ENCODE measurements at places on chromosomes 7 and 10. TPM values are rescaled to one million over a fixed set of nuclear protein-coding genes. Genes with fewer than 3 reads are reported as not detected.

CUBN gene
- 4.4 TPM for total RNA-seq

GDF2 gene
- not detected for total RNA-seq

RHOBTB1 gene
- 11.0 TPM for total RNA-seq

NANOS1 gene
- not detected for total RNA-seq

PALD1 gene
- total RNA-seq: 6.9 TPM

TUBB8 gene
- not detected for total RNA-seq

OR2A1 gene
- total RNA-seq: 0.25 TPM

C10orf143 gene
- 0.74 TPM for total RNA-seq

CUEDC2 gene
- total RNA-seq: 52.1 TPM

CLEC5A gene
- 0.49 TPM for total RNA-seq

PSMC2 gene
- total RNA-seq: 63.3 TPM

- H3K36me3 ChIP-seq: no peaks in the 10 kb centered on the region
- peaks cover 15% of the 10 kb centered on the region for H3K4me1 ChIP-seq
- DNase-seq: no peak
- H3K27me3 ChIP-seq: no peaks in the 10 kb centered on the region
- H3K27ac ChIP-seq: no peak overlapping the region
Measured at GRCh38 chr10:43417950-43418768, 9.2 kb upstream of the HNRNPF start.

GRCh38 chr7:45212606-45213005 lies 55.0 kb downstream of the RAMP3 start:
- no peak overlapping the region for H3K4me3 ChIP-seq
- no peaks in the 10 kb centered on the region for H3K4me1 ChIP-seq
- H3K36me3 ChIP-seq: no peaks in the 10 kb centered on the region
- peak; percentile 49 for DNase-seq

DNA sequence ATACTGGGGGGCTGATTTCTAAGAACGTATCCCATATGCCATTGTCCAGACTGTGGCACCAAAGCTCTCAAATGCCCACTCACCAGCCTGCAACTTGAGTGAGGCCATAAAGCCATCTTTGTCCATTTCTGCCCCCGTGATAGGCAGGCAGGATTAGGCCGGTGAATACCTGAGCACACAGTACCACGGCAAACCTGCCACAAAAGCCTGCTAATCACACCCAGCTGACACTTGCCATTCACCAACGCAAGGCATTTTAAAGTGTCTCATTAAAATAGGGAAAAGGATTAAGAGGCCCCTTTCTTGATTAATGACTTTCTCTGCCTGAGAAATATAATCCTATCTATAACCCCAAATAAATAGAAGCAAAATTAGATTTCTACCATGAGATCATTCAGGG lies 111.4 kb upstream of the NANOS1 start:
- no peak overlapping the region for H3K27ac ChIP-seq
- peaks cover 6% of the 10 kb centered on the region for H3K4me1 ChIP-seq
- H3K27me3 ChIP-seq: no peaks in the 10 kb centered on the region
- no peak for DNase-seq

DNA sequence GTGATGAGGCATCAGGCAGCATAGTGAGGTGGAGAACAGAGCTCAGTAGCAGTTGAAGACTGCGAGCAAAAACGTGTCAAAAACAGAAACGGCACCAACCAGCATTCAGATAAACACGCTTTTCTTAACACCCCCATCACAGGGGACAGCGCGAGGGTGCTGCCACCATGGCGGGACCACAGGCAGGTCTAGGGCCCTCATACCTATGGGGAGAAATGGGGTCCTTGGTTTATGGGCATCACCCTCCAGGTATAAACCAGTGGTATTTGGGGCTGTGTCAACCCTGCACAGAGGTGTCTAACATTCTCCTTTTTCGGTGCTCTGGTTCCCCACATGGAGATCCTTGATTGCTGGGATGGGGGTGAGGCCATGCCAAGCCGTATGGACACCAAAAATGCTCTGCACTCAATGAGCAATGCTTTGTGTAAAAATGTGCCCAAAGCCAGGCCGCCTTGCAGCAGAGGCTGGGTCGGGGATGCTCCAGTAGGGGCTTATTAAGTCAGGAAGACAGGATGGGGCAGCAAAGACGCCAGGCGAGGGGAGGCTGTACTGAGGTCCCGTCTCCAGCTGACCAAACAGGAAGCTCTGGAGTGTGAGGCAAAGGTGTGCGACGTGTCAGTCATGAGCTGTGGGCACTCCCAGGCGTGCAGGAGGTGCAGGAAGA lies 191.5 kb downstream of the WDR37 start:
- H3K27ac ChIP-seq: no peak overlapping the region
- no peaks in the 10 kb centered on the region for H3K36me3 ChIP-seq
- no peak for DNase-seq
- no peaks in the 10 kb centered on the region for H3K4me1 ChIP-seq

GRCh38 chr10:3427950-3428354 lies 255.4 kb upstream of the PITRM1 start:
- no peak overlapping the region for H3K4me3 ChIP-seq
- H3K4me1 ChIP-seq: peaks cover 10% of the 10 kb centered on the region
- H3K27me3 ChIP-seq: no peaks in the 10 kb centered on the region
- no peaks in the 10 kb centered on the region for H3K36me3 ChIP-seq
- DNase-seq: no peak
- no peak overlapping the region for H3K27ac ChIP-seq

DNA sequence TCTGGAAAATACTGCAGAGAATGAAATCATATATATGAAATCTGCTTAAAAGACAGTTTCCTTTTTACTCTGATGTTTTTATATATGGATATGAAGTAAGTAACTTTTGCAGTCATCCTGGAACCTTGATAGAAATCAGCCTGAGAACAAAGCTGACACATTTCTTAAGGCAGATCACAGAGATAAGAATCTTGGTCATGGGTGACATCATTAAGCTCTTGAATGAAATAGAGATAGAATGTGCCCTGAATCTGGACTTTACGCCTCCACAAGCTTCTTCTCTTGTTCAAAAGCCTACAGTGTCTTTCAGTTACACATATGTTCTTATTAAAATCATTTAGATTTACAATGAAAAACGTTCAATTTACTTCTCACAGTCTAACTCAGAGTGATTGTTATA lies 319.1 kb upstream of the CNTNAP2 start:
- no peak overlapping the region for H3K4me3 ChIP-seq
- no peaks in the 10 kb centered on the region for H3K4me1 ChIP-seq
- no peak for DNase-seq
- H3K36me3 ChIP-seq: no peaks in the 10 kb centered on the region
- no peak overlapping the region for H3K27ac ChIP-seq

DNA sequence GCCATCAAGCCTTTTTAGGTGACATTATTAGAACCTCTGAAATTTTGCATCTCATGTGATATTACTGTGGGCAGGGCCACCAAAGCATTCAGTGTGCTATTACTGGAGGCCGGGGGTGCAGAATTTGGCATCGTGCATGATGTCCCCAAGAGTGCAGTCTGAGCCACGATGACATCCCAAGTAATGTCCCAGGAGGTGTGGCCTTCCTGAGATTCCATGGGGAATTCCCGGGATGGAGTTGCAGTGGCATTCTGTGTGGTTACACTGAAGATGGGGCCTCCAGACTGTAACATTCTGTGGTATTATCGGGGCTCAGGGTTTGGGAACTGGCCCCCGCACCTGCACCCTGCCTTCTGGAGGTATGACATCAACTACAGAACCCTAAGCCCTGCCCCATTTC lies 9.1 kb downstream of the LDB3 start:
- H3K27me3 ChIP-seq: no peaks in the 10 kb centered on the region
- H3K4me3 ChIP-seq: no peak overlapping the region
- DNase-seq: no peak
- peaks cover 11% of the 10 kb centered on the region for H3K4me1 ChIP-seq

DNA sequence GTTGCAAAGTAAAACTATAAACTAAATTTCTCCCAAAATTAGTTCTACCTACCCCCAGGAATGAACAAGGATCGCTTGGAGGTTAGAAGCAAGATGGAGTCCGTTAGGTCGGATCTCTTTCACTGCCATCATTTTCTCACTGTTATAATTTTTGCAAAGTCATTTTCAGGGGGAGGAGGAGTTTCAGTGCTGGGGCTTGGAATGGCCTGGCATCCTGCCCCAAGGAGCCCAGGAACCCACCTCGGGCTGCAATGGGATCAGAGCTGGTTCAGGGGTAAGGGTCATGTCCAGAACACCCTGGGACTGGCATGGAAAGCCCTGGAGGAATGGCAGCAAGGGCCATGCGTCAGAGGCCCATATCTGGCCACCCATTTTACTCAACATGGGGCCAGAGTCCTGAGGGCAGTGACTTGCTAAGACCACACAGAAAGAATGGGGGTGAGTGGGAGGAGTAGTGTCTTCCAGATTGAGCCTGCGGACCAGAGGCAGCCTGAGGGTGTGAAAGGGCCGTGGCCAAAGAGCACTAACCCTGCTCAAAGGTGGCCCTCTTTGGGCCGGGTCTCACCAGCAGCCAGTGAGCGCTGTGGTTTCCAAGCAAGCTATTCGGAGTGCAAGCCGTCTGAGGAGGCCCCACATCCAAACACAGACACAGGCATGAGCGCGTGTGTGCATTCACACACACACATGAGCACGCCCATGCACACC lies 31.8 kb downstream of the GPRIN2 start:
- no peaks in the 10 kb centered on the region for H3K36me3 ChIP-seq
- H3K4me1 ChIP-seq: peaks cover 24% of the 10 kb centered on the region
- no peak overlapping the region for H3K4me3 ChIP-seq
- no peak for DNase-seq

DNA sequence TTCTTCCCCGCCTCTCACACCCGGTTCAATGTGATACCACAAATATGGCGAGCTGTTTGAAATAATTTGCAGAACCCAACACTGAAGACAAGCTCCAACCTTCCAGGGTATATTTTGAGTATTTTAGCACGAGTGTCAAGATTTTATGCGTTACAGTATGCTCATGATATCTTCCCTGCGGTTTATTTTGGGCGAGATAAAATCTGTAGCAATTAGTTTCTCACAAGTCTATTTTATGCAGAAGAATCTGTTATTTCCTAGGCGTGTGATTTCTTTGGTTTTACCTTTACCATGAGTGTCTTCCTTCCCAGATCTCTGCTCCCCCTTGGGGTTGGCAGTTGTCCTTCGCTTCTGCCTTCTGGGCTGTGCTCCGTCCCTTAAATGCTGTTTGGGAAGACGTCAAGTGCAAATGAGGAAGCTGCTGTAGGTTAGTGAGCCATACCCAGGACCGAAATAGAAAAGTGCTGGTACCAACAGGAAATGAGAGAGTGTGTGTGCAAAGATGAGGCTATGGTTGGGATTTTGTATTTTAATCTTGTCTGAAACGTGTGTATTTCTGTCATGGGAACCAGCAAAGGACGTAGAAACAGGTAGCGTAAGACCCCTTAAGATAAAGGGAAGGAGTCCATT lies 299.8 kb downstream of the KLF6 start:
- no peak overlapping the region for H3K4me3 ChIP-seq
- DNase-seq: no peak
- H3K4me1 ChIP-seq: peaks cover 28% of the 10 kb centered on the region
- H3K36me3 ChIP-seq: no peaks in the 10 kb centered on the region

DNA sequence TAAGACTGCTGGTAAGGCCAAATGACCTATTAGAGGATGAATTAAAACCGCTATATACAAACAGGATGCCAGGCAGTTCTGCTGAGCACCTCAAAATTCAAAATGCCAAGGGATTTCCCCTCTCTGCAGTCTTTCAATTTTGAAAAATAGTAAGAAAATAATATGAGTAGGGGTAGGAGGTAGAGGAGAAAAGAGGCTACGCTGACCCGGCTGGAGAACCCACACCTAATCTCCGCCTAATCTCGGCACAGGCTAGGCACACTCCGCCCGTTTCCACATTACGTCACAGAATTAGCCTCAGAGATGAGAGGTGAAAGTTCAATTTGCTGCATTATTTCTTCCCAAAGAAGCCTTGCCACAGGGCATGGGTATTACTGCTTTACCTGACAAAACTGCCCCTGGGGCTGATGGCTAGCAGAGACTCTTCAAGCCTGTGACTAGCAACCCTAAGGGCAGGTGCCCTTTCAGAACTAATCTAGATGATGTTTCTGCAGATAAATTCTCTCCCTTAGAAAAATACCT lies 21.3 kb upstream of the SPOCK2 start:
- no peak for DNase-seq
- H3K27ac ChIP-seq: no peak overlapping the region
- H3K27me3 ChIP-seq: no peaks in the 10 kb centered on the region
- peaks cover 12% of the 10 kb centered on the region for H3K4me1 ChIP-seq
- H3K36me3 ChIP-seq: no peaks in the 10 kb centered on the region

- no peak overlapping the region for H3K4me3 ChIP-seq
- no peaks in the 10 kb centered on the region for H3K36me3 ChIP-seq
- peak overlapping the region; percentile 77 for H3K27ac ChIP-seq
- H3K27me3 ChIP-seq: no peaks in the 10 kb centered on the region
Measured at GRCh38 chr7:140519007-140519399, 39.7 kb upstream of the MKRN1 start.

DNA sequence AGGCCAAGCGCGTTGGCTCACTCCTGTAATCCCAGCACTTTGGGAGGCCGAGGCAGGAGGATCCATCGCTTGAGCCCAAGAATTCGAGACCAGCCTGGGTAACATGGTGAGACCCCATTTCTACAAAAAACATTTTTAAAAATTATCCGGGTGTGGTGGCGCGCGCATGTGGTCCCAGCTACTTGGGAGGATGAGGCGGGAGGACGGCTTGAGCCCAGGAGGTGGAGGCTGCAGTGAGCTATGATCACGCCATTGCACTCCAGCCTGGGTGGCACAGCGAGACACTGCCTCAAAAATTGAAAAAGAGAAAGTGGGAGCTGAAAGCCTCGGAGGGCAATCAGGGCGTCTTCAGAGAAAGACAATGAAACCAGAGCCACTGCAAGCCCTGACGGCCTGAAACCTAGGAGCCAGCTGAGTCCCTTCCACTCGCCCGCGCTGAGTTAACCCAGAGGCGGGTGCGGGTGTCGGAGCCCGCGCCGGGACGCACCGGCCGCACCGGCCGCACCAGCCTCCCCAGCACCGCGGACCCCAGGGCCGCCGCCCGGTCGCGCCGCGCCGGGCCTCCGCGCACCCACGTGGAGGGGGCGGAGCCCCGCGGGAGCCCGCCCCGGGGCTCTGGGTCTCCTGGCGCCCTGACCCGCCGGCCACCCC lies 22.4 kb downstream of the ZFAND2A start:
- no peaks in the 10 kb centered on the region for H3K27me3 ChIP-seq
- peak overlapping the region; percentile 70 for H3K27ac ChIP-seq
- H3K4me3 ChIP-seq: peak overlapping the region; percentile 68
- H3K4me1 ChIP-seq: peaks cover 16% of the 10 kb centered on the region
- H3K36me3 ChIP-seq: no peaks in the 10 kb centered on the region

GRCh38 chr7:151409667-151410404 lies at the start of gene WDR86:
Gene WDR86, minus strand, starts transcription at chr7:151410038. Its CDS starts 449 bp downstream, at chr7:151409589.
- peaks cover 21% of the 10 kb centered on the region for H3K4me1 ChIP-seq
- peak within 1 kb of the TSS; percentile 80 for H3K4me3 ChIP-seq
- H3K27me3 ChIP-seq: no peaks in the 10 kb centered on the region
- no peaks in the 10 kb centered on the region for H3K36me3 ChIP-seq

GRCh38 chr7:155191137-155191536 lies 106.5 kb upstream of the INSIG1 start:
- no peaks in the 10 kb centered on the region for H3K27me3 ChIP-seq
- no peak overlapping the region for H3K27ac ChIP-seq
- H3K4me3 ChIP-seq: no peak overlapping the region

Measured in vagina (tissue), 2 donors.